WTC11 (cell line): ENCODE measurements at places on chromosomes 2 and 18. TPM values are rescaled to one million over a fixed set of nuclear protein-coding genes. Genes with fewer than 3 reads are reported as not detected.
A peak's percentile ranks its signal among the peaks of the same experiment; 100 is the strongest.

Gene IL1F10
- not detected in 3 replicates for total RNA-seq

DNA sequence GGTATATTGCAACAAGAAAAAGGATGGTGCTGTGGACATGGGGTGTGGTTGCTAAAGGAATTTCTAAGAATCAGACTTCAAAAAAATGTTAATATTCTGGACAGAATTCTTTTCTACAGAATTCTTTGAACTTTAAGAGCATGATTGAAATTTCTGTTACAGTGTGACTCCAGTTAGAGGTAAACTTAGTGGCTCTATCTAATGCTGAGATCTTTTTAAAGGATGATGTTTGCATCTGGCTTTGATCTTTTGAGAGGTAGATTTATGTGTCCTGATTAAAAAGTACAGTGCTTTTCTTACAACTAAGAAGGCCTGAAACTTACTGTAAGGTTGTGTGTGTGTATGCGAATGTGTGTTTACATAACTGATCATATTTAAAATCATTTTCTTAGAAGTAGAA, 25.4 kb downstream of the NCK2 start:
- no peak overlapping the region for H3K27ac ChIP-seq
- H3K27me3 ChIP-seq, result no peaks in the 10 kb centered on the region
- peaks cover 72% of the 10 kb centered on the region for H3K4me1 ChIP-seq
- no peak for DNase-seq
- no peaks in the 10 kb centered on the region for H3K36me3 ChIP-seq
- H3K4me3 ChIP-seq, result no peak overlapping the region

DNA sequence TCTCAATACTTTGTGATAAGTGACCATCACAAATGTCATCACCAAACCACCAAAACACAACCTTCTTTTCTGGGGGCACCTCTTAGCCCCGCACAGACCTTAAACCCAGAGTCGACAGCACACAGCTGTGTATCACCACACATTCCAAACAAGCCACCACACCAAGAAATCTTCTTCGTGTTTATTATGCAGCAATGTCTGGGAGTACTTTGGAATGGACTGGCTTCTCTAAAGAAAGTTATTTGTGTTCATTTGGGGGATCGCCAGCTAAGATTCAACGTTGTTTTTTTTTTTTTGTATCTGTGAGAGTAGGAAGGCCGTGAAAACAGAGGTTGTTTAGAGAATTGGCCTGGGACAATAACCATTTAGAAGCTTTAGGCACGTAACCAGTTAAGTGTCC, 1.1 kb upstream of the MTA3 start:
- peak overlapping the region; percentile 38 for H3K27ac ChIP-seq
- H3K4me1 ChIP-seq, result peaks cover 40% of the 10 kb centered on the region
- H3K4me3 ChIP-seq, result peak overlapping the region; percentile 68
- DNase-seq, result no peak
- peaks cover 19% of the 10 kb centered on the region for H3K36me3 ChIP-seq

DNA sequence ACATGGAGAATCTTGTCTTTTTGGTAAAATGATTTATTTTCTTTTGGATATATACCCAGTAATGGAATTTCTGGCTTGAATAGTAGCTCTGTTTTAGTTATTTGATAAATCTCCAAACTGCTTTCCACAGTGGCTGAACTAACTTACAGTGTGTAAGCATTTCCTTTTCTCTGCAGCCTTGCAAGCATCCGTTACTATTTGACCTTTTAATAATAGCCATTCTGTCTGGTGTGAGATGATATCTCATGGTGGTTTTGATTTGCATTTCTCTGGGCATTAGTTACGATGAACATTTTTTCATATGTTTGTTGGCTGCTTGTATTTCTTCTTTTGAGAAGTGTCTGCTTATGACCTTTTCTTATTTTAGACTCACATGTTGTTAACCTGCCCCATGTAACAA, 190.2 kb downstream of the GALR1 start:
- H3K27ac ChIP-seq, result no peak overlapping the region
- H3K4me1 ChIP-seq, result peaks cover under 1% of the 10 kb centered on the region
- no peaks in the 10 kb centered on the region for H3K27me3 ChIP-seq
- DNase-seq, result no peak

GRCh38 chr2:158781353-158781961, 13.7 kb upstream of the DAPL1 start:
- H3K4me3 ChIP-seq, result no peak overlapping the region
- peaks cover 7% of the 10 kb centered on the region for H3K4me1 ChIP-seq
- no peak for DNase-seq
- H3K27ac ChIP-seq, result no peak overlapping the region

- peaks cover 80% of the 10 kb centered on the region for H3K27me3 ChIP-seq
- no peak overlapping the region for H3K4me3 ChIP-seq
- no peak for DNase-seq
- H3K4me1 ChIP-seq, result no peaks in the 10 kb centered on the region
These were observed 1.9 kb upstream of the IL36RN start for GRCh38 chr2:113057117-113057516.

- H3K4me1 ChIP-seq, result peaks cover 22% of the 10 kb centered on the region
- DNase-seq, result no peak
- no peaks in the 10 kb centered on the region for H3K36me3 ChIP-seq
- no peaks in the 10 kb centered on the region for H3K27me3 ChIP-seq
- H3K27ac ChIP-seq, result no peak overlapping the region
- no peak overlapping the region for H3K4me3 ChIP-seq
These were observed 4.7 kb downstream of the GNLY start for GRCh38 chr2:85698880-85699254.
